ENCODE measurements at places on chromosomes 5 and 9. TPM values are rescaled to one million over a fixed set of nuclear protein-coding genes. Genes with fewer than 3 reads are reported as not detected.

The NIPAL4 gene
- 0.86 TPM for total RNA-seq

The TRPM3 gene
- total RNA-seq, result not detected

The SLC6A3 gene
- total RNA-seq, result not detected

The TAF1L gene
- not detected for total RNA-seq

The PCDHGA1 gene
- 1.1 TPM for total RNA-seq

The PCDHGA12 gene
- total RNA-seq, result 1.0 TPM
